ENCODE measurements at places on chromosomes 7 and 10. TPM values are rescaled to one million over a fixed set of nuclear protein-coding genes. Genes with fewer than 3 reads are reported as not detected.

GRCh38 chr10:9645928-9646600, 1371.6 kb upstream of the CELF2 start:
- no peaks in the 10 kb centered on the region for H3K27me3 ChIP-seq
- H3K36me3 ChIP-seq = no peaks in the 10 kb centered on the region
- no peak overlapping the region for H3K27ac ChIP-seq
- no peak for DNase-seq

- no peaks in the 10 kb centered on the region for H3K36me3 ChIP-seq
- no peak overlapping the region for H3K4me3 ChIP-seq
- DNase-seq = peak; percentile 1
- no peaks in the 10 kb centered on the region for H3K4me1 ChIP-seq
Measured at GRCh38 chr10:92734301-92734700, 44.5 kb downstream of the HHEX start.

DNA sequence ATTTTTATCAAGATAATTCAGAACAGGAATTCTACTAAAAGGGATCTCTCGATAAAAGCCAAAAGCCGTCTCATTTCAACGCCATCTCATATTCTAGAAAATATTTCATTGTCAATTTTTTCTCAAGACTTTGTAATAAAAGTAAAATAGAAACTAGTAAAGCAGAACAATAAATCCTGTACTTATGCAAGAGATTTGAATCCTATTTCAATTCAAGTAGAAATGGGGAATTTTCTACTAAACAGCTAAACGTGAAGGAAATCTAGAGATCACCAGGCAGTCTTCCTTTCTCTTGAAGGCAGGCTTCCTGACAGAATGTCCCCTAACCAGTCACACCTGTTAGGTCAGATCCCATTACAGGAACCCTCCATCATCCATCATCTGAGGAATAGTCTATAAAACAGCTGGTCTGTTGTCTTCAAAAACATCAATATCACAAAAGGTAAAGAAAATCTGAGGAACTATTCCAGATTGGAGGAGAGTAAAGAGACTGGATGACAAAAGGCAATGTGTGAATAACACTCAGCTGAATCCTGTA, 23.7 kb downstream of the USP6NL start:
- no peak overlapping the region for H3K27ac ChIP-seq
- no peak overlapping the region for H3K4me3 ChIP-seq
- H3K4me1 ChIP-seq = no peaks in the 10 kb centered on the region
- DNase-seq = no peak
- no peaks in the 10 kb centered on the region for H3K27me3 ChIP-seq
- H3K36me3 ChIP-seq = no peaks in the 10 kb centered on the region

DNA sequence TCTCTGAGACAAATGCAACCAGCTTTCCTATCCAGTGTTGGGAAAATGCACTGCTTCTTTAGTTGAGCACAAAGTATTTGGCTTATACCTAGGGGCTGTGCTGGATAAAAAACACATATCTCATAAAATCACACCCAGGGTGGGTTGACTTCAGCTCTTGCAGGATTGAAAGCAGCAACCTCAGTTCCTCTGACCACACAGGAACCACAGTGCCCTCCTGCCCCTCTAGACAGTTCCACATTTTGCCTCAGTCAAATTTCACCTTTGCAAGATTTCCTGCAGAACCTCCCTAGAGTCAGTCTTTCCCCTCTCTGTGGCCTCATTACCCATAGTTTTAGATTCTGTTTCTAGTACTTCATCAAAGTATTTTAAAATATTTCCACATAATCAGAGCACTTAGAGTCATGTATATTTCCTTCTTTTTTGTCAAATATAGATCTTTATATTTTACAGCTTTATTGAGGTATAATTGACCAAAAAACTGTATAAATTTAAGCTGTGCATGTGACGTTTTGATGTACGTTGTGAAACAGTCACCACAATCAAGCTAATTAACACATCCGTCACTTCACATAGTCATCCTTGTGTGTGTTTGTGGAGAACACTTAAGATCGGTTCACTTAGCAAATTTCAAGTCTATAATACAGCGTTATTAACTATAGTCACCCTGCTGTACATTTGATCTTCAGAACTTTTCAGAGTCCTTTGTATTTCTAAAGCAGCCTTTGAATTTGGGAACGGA, 37.0 kb upstream of the EGR2 start:
- H3K36me3 ChIP-seq = no peaks in the 10 kb centered on the region
- no peak for DNase-seq
- no peaks in the 10 kb centered on the region for H3K4me1 ChIP-seq
- no peak overlapping the region for H3K4me3 ChIP-seq
- no peak overlapping the region for H3K27ac ChIP-seq

- no peak for DNase-seq
- H3K27me3 ChIP-seq = no peaks in the 10 kb centered on the region
- no peak overlapping the region for H3K27ac ChIP-seq
- no peaks in the 10 kb centered on the region for H3K36me3 ChIP-seq
Measured at GRCh38 chr7:41977151-41977651, 259.8 kb downstream of the GLI3 start.

HDAC9 gene
- total RNA-seq = 3.2 TPM

NAT16 gene
- not detected for total RNA-seq

GIMAP1 gene
- 1.6 TPM for total RNA-seq

DNA sequence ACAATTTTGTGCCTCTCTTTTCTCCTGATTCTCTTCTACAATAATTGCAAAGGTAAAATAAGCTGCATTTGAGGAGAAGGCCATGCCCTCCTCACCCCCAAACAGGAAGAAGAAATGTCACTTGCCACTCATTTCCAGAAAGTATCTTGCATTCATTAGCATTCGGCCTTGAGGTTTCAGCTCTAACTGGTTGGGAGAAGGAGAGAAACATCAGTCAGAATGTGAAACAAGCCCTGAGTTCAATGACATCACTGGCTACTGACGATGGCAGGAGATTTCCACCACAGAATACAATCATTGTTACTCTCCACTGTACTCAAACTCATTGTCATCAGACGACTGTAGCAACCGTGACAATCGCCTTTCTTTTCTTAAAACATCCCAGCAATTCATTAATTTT, 72.8 kb downstream of the PRKCQ start:
- no peaks in the 10 kb centered on the region for H3K36me3 ChIP-seq
- no peak overlapping the region for H3K4me3 ChIP-seq
- no peak for DNase-seq
- H3K27ac ChIP-seq = no peak overlapping the region

- H3K36me3 ChIP-seq = no peaks in the 10 kb centered on the region
- H3K4me3 ChIP-seq = no peak overlapping the region
- H3K4me1 ChIP-seq = no peaks in the 10 kb centered on the region
- H3K27ac ChIP-seq = no peak overlapping the region
- no peak for DNase-seq
- no peaks in the 10 kb centered on the region for H3K27me3 ChIP-seq
Measured at GRCh38 chr10:67115972-67116371, 190.1 kb downstream of the LRRTM3 start.

HOXA10 gene
- total RNA-seq = not detected

GRCh38 chr7:74388880-74389415, 64.8 kb upstream of the GTF2IRD1 start:
- H3K4me3 ChIP-seq = no peak overlapping the region
- H3K27me3 ChIP-seq = no peaks in the 10 kb centered on the region
- no peak for DNase-seq

GRCh38 chr7:107170051-107170915, 1.5 kb downstream of the HBP1 start:
- H3K36me3 ChIP-seq = no peaks in the 10 kb centered on the region
- H3K4me1 ChIP-seq = peaks cover 13% of the 10 kb centered on the region
- H3K4me3 ChIP-seq = peak overlapping the region; percentile 68
- no peaks in the 10 kb centered on the region for H3K27me3 ChIP-seq
- DNase-seq = no peak

CELF2 gene
- 5.2 TPM for total RNA-seq

SLC26A5 gene
- total RNA-seq = 0.61 TPM

DNA sequence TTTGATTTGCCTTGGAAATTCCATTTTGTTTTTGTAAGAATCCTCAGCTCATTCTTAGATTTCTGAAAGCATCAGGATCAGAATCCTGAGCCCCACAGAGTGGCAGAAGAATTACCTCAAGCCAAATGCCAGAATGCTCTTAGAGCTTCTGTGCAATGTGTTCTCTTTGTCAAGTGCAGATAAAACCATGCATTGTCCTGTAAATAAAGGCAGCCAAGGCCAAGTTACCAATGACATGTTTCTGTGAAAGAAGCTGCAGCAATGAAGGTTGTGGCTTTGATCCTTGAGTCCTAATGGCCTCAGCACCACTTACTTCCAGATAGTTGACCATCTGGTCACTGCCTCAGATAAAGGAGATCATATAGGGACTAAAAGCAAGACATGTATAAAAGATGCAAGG, 343.3 kb upstream of the AKR1E2 start:
- H3K36me3 ChIP-seq = no peaks in the 10 kb centered on the region
- H3K4me3 ChIP-seq = no peak overlapping the region
- no peak overlapping the region for H3K27ac ChIP-seq
- no peaks in the 10 kb centered on the region for H3K27me3 ChIP-seq

ADCY1 gene
- total RNA-seq = 7.2 TPM

DNA sequence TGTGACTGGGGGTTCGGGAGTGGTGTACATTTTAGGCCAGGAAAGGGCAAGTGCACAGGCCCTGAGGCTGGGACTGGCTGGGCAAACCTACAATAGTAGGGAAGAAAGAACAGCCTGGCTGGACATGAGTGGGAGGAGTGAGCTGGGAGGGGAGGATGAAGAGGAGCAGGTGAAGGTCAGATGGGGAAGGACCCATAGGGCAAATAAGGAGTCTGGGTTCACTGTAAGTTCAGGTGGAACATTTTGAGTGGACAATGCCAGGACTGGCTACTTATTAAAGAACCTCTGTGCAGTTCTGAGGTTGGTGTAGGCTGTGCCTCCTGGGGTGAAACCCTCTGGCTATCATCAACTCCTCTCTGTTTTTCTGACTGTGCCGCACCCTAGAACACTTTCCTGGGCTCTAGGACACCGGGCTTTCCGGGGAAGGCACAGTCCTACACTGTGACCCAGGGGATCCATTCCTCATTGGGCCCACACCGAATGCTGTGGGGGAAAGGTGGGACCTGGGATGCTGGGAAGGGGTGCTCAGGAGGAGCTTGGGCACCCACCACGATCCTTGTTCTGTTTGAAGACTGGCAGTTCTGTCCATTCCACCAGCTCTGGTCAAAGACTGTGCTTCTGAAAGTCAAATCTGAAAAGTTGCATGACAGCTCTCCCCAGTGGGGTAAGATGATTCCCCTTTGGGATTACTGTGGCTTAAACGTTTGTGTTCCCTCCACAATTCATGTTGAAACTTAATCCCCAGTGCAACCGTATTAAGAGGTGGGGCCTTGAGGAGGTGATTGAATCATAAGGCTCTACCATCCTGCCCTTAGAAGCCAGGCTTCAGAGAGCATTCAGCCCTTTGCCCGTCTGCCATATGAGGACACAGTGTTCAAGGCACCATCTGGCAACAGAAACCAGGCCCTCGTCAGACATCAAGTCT, 4.0 kb upstream of the MMP21 start:
- no peak overlapping the region for H3K27ac ChIP-seq
- no peak overlapping the region for H3K4me3 ChIP-seq
- no peaks in the 10 kb centered on the region for H3K27me3 ChIP-seq
- peaks cover 7% of the 10 kb centered on the region for H3K4me1 ChIP-seq

DNA sequence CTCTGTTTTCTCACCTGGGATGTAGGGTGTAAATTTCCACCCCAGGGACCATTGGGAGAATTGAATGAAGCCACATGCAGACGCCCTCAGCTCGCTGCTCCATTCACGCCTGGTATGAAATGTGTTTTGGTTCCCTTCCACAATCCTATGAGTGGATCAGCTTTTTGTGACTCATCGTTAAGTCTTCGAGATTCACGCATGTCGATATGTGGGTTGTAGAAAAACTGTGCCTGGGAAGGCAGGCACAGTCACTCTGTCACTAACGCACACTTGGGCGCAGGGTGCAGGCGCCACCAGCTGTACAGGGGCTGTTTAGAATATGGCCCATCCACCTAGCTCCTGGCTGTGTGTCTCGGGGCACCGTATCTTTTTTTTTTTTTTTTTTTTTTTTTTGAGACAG, 64.2 kb upstream of the SH2B2 start:
- no peaks in the 10 kb centered on the region for H3K4me1 ChIP-seq
- H3K36me3 ChIP-seq = no peaks in the 10 kb centered on the region
- no peak overlapping the region for H3K4me3 ChIP-seq
- H3K27ac ChIP-seq = no peak overlapping the region
- no peak for DNase-seq
- H3K27me3 ChIP-seq = no peaks in the 10 kb centered on the region

GRCh38 chr7:150404805-150405583, 25.9 kb downstream of the ZNF775 start:
- peak overlapping the region; percentile 72 for H3K4me3 ChIP-seq
- no peaks in the 10 kb centered on the region for H3K4me1 ChIP-seq
- no peaks in the 10 kb centered on the region for H3K36me3 ChIP-seq
- H3K27me3 ChIP-seq = no peaks in the 10 kb centered on the region

DNA sequence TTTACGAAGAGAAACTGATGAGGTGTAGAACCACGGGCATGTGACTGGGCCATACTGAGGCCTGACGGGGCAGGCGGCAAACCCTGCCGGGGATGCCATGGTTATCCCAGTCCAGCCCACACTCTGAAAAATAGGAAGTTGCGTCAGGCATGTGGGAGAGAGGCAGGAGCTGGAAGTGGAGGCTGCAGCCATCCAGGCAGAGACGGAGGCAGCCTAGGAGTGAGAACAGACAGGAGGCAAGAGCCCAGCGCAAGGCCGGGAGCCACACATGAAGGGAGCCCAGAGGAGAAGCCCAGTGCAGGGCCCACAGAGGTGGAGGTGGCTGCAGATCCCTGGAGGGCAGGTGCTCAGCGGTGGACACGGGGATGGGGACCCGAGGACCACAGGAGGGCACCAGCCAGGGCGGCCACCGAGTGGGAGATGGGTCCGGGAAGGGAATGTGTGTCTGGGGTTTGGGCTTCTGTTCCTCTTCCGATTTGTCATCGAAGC, 175.2 kb upstream of the PPP2R2D start:
- H3K4me1 ChIP-seq = no peaks in the 10 kb centered on the region
- H3K27ac ChIP-seq = no peak overlapping the region
- no peak for DNase-seq
- no peak overlapping the region for H3K4me3 ChIP-seq

KCNIP2 gene
- 1.3 TPM for total RNA-seq

Data from right lobe of liver (tissue), 6 donors.